ENCODE measurements at places on chromosomes 11 and 22.

GRCh38 chr22:38080474-38080849 is 3.5 kb downstream of the SLC16A8 start:
- DNase-seq = no peak

GRCh38 chr11:110787680-110788079 is 75.4 kb upstream of the ARHGAP20 start:
- no peak for DNase-seq

DNA sequence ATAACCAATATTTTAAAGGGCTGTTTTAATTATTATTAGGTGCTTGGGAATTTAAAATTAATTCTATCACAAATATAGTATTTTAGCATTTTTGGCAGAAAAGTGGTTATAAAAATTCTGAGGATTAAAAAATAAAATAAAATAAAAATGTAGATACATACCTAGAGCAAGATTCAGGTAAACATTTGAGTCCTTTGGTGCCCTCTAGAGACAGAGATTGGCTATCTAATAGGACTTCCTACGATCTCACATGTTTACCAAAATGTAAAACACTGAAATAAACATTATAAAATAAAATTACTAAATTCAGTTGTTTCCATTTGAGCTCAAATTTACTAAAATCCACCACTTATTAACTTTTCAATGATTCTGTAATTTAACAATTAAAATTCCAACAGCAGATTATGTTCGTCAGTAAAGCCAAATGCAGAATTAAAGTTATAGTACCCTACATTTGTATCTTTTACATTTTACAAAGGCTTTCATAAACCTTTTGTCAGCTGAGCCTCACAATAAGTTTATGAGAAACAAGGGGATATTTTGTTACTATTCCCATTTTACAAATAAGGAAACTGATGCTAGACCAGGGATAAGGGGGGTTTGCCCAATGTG is 27.7 kb downstream of the SLC36A4 start:
- no peak for DNase-seq

- DNase-seq = no peak
Measured at GRCh38 chr11:1762537-1763302, 1.0 kb downstream of the CTSD start.

- DNase-seq = no peak
Measured at GRCh38 chr11:36253238-36253637, 36.0 kb downstream of the COMMD9 start.

DNA sequence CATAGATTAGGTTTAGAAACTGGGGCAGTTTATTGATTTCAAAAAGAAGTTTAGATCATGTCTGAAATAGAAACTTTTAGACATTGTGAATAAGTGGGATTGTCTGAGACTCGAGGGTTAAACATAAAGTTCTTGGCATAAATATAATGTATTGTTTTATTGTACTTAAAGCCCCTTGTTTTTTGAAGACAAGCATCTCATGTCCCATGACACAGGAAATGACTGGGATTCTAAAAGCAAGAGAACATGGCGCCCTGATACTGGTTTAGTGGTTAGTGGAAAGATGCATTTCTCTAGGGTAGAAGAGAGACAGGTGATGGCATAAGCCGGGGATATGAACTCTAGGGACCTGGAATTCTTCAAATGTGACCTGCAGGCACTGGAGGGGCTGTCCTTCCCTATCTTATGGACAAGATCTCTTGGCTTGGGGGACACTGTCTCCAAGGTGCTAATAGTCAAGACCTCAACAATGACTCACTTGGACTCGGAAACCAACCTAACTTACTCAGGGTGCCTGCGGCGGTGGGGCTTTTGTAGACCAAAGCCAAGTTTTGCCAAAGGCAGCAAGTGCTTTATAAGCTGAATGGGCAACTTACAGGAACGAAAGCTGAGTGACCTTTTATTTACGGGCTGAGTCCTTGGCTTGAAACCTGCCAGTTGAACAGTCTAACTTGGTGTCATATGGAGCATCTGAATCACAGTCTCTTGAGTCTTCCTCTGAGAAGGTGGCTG is 48.2 kb downstream of the UBASH3B start:
- no peak for DNase-seq

GRCh38 chr11:116771935-116772334 is 852 bp downstream of the BUD13 start:
- DNase-seq = no peak

DNA sequence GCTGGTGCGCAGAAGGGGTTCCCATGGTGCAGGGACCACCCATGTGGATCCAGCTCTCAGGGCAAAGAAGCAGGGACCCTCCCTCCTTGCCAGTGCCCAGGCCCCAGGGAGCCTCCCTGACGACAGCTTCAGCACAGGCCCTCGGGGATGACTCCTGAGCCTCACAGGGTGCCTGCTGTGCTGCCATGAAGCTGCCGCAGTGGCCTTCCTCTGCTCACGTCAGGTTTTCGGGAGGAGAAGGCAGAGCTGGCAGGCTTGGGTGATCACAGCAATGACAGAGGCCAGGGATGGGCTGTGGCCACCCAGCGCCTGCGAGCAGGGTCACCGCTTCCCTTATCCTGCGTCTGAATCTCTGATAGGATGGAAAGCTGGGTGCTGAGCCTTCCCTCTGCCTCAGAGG is 276.2 kb downstream of the BRD1 start:
- no peak for DNase-seq
